8988T (cell line): ENCODE measurements at places on chromosomes 7 and 10.

DNA sequence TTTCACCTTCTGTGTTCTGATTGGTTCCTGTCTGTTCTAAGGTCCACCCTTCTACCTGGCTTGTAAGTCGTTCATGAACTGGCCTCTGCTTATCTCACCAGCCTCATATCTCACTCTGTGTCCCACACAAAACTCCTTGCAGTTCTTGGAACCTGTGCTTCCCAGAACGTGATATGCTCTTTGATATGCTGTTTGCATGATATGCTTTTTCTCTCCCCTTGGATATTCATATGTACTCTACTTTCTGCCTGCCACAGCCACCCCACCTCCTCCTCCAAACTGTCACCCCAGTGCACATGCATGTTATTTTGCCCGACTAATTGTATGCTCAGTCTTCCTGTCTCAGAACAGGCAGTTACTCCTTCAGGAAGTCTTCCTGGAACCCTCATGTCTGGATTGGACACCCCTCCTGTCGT lies 1.9 kb upstream of the ITPRIP start:
- DNase-seq, result no peak

- no peak for DNase-seq
These were observed 603.7 kb downstream of the DNAJB6 start for GRCh38 chr7:157940497-157940896.

- no peak for DNase-seq
These were observed 52.8 kb downstream of the NAMPT start for GRCh38 chr7:106231856-106232490.

GRCh38 chr7:92880212-92881090 lies 44.1 kb upstream of the CDK6 start:
- DNase-seq, result peak; percentile 11

- DNase-seq, result no peak
These were observed 25.9 kb downstream of the TBXAS1 start for GRCh38 chr7:139854803-139855497.

DNA sequence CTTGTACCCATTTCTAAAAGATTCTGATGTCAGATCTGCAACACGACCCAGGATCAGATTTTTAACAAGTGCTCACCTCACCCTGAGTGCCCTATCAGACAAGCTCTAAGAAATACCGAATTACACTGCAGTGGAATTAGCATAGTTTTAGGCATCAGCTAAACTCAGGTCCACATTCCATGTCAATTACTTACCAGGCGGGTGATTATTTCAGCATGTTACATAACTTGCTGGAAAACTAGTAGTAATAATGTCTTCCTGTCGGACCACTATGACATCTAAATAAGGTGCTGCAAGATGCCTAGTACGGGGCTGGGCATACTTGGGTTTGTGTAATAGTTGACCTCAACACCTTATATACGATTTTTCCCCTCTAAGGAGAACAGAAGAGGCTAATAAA lies 21.0 kb downstream of the TRIL start:
- no peak for DNase-seq

DNA sequence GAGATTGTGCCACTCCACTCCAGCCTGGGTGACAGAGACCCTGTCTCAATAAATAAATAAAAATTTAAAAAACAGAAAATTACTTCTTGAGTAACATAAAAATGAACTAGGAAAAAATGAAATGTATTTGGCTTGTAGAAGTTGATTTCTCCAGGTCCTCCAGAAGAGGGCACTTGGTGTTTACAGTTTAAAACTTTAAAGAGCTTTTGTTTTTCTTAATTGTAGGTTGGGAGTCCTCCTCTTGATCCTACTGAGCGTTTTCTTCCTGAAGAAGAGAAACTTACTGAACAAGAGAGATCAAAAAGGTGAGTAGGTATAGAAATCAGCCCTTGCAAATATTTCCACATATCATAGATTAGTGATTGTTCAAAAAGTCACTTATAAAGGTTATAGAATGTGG lies 16.2 kb downstream of the KIFBP start:
- no peak for DNase-seq

DNA sequence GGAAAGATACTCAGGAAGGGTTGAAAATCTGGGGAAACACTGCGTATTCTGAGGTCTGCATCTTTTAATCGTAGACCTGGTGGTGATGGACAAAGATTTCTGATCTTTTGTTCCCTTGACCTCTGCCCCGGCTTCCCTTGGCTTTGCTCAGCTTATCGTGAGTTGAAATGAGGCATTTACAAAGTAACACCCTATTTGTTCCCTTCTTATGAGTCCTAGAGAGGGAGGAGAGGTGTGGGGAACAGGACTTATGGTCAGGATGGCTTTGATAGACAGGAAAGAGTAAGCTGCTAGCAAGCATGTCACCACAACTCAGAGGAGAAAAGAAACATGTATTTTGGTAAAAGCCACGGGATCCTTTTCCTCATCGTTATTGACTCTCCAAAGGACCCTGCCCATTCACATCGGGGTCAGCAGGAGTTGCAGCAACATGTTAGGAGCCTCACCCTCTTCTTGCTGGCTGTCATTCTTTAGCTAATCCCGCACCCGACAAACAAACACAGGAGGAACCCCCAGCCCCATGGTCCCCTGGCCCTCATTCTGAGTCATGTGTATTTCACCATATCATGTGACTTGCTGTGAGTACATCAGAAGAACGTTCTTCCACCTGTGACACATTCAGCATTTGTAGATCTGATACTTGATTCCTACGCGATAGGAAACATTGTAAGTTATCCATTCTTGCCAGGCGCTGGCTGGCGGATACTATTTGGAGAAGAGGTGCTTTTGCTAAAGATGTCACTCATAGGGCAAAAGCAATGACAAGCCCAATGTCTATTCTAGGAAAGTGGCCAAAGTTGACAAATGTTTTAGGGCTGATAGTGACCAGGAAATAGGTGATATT lies 170.1 kb downstream of the RTKN2 start:
- DNase-seq, result no peak

DNA sequence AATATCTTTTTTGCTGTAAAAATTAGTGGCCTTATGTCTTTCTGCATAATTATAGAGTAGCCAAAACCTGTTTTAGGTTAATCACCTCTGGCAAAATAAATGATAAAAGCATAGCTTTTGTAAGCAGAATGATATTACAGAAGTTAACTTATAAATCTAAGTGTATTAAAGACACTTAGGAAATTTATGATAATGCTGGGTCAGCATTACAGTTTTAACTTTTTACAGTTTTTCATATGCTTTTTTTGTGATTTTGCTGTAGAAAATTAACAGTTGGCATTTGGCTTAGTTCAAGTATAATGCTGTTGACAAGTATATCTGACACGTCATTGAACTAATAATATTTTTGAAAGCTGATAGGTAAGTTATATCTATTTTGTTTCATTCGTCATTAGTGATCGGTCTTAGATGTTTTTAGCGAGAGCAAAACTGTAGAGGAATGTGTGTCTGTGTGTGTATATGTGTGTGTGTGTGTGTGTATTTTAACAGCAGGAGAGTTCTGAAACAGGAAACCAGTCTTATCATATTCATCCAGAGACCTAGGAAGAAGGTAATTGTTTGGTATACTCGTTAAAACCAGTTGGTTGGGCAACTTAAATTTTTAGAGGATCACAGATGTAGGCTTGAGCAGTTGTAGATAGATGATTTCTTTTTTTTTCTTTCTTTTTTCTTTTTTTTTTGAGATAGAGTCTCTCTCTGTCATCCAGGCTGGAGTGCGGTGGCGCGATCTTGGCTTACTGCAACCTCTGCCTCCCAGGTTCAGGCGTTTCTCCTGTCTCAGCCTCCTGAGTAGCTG lies 15.4 kb downstream of the PTEN start:
- no peak for DNase-seq

DNA sequence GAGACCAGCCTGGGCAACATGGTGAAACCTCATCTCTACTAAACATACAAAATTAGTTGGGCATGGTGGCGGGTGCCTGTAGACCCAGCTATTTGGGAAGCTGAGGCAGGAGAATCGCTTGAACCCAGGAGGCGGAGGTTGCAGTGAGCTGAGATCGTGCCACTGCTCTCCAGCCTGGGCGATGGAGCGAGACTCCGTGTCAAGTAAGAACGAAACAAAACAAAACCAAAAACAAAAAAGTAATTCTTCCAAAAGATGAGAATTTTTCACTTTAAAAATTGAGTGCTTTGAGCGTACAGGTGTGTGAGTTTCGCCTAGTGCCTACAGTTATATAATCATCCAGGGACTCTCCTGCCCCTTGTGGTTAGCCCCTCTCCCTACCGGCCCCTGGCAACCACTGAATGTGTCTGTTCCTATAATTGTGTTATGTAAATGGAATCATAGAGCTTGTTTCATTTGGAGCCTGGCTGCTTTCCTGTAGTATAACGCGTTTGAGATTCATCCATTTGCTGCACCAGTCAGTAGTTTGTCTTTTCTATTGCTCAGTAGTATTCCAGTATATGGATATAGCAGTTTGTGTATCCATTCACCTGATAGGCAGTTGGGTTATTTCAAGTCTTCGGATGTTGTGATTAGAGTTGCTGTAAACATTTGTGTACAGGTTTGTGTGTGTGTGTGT lies 80.0 kb downstream of the RBM33 start:
- no peak for DNase-seq

GRCh38 chr7:84614821-84615501 lies 420.4 kb upstream of the SEMA3A start:
- no peak for DNase-seq

GRCh38 chr7:119916501-119916900 lies 356.5 kb upstream of the KCND2 start:
- DNase-seq, result no peak

GRCh38 chr7:988963-989529 lies 6.1 kb downstream of the CYP2W1 start:
- DNase-seq, result no peak
